ENCODE measurements at places on chromosomes 2 and 18.

DNA sequence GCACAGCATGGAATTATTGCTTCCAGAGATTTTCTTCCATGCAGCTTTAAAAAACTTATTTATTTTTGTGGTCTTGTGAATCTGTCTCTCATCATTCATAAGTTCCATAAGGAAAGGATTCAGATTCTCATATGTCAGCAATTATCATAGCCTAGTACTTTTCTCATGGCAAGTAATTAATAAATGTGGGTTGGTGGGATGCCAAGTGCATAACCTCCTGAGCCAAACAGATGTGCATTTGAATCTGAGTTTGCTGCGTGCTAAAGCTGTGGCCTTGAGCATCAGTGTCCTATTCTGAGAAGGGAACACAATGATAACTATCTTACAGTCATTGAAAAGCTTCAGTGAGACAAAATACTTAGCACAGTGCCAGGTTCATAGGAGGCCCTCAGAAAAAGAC is 331.9 kb downstream of the PDE11A start:
- DNase-seq, result no peak

GRCh38 chr2:47309952-47310800 is 92.8 kb upstream of the MSH2 start:
- DNase-seq, result no peak

DNA sequence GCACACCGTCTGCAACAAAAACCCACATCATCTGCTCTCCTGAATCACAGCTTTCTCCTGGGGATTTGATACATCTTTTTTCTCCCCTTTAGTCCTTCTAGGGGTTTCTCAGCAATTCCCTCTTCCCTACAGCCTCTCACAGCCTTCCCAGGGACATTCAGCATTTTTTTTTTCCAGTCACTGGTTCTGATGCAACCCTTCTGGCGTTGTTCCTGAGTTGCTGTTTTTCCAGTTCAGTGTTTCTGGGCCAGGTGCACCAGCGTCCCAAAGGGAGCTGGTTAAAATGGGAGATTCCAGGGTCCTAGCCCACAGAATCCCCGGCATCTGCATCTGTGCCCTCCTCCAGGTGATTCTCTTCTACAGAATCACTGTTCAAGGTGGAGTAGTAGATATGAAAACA is 36.1 kb downstream of the ADCY3 start:
- DNase-seq, result no peak

- no peak for DNase-seq
Measured at GRCh38 chr18:61657066-61657732, 235.6 kb downstream of the RNF152 start.

- no peak for DNase-seq
Measured at GRCh38 chr2:207238831-207239701, 73.3 kb upstream of the KLF7 start.

- no peak for DNase-seq
Measured at GRCh38 chr2:217206907-217207698, 347.2 kb upstream of the TNP1 start.

- no peak for DNase-seq
Measured at GRCh38 chr2:96881349-96882195, 11.7 kb upstream of the SEMA4C start.

DNA sequence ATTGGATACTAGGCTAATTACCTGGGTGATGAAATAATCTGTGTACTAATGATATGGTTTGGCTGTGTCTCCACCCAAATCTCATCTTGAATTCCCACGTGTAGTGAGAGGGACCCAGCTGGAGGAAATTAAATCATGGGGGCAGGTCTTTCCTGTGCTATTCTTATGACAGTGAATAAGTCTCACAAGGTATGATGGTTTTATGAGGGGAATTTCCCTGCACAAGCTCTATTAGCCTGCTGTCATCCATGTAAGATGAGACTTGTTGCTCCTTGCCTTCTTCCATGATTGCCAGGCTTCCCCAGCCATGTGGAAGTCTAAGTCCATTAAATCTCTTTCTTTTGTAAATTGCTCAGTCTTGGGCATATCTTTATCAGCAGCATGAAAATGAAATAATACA is 394.1 kb upstream of the SYT4 start:
- DNase-seq, result no peak

DNA sequence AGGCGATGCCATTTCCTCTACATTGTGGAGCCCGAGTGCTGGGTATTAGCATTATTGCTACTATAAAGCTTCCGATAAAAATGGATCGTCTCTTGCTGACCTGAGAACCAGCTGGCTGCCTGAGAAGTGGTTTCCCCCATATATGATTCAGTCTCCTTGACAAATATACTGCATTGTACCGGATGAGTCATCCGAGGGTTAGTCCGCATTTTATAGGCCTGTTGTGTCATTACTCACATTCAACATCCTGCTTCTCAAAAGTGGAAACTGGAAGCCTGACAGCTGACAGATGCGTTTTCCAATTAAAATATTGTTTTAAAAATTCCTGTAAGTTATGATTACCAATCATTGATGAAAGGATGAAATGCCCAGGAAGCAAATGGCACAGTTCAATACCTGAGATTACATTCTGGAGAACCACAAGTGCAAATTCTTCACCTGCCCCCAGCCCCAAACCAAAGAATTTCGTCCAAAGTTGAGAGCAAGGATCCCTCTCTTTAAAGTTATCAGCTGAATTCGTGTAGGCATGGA is 65.7 kb downstream of the SPRED2 start:
- no peak for DNase-seq

GRCh38 chr2:236843161-236843968 is 242.3 kb upstream of the COPS8 start:
- no peak for DNase-seq

DNA sequence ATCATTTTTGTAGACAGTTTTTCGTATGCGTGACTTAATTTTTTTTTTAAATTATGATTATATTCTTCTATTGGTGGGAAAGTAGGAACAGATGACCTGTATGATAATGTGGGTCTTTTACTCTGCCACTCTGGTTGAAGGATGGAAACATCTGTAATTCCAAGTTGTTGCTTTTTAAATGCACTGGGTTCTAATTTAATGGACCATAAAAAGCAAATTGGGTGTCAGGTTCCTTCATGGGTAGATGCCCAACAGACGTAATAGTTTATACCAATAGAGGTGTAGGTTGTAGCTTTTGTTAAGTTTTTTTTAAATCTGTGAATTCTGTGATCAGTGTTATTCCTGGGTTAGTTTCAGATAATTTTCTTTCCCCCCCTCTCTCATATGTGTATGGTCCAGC is 117.6 kb downstream of the MAP4K4 start:
- no peak for DNase-seq
